Endothelial cell (in vitro differentiated cells): ENCODE measurements at places on chromosomes 6 and 20.

GRCh38 chr6:46583081-46583480, 69.5 kb downstream of the CYP39A1 start:
- no peak for DNase-seq

- DNase-seq: no peak
Measured at GRCh38 chr6:129104131-129104530, 221.2 kb downstream of the LAMA2 start.

DNA sequence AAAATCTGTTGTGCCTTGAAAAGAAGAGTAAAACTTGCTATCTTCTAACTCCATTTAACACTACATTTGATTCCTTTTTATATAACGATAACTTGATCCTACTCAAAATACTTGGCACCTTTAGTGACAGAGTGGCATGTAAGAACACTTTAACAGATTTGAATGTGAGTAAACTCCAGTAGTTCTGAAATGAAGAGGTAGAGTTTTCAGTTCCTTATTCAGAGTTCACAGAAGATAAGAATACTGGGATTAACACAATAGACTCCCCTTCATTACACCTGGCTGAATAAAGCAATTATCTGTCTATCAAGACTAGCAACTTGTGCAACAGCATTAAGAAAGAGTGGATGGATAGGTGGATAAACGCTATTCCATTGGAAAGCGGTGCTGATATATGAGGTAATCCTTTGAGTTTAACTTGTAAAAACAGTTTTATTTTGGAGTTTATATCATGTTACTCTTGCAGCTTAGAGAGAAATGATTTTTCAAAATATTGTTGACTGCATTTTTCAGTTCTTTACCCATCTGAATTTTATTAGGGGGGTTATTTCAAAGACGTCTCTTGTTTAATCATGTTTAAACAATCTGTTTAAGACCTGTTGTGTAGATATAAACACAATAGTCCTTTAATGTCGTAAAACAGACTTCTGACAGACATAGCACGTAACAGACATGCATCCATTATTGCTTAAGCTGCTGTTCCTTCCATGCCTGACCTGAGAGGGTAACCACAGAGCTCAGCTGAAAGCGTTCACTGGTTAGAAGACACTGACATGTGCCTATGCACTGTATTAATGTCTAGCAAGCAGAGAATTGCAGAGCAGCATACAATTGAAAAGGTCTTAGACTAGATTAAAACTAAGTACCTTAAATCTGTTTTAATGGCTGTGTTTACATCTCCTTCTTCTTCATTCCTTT, 102.4 kb upstream of the SUPT3H start:
- DNase-seq: no peak

GRCh38 chr6:167745670-167746389, 80.9 kb upstream of the AFDN start:
- DNase-seq: no peak

GRCh38 chr6:159440349-159440748, 252.7 kb downstream of the SOD2 start:
- DNase-seq: no peak

- peak; percentile 61 for DNase-seq
Measured at GRCh38 chr6:96015518-96016333, at the start of gene FUT9. FUT9 (plus strand) TSS chr6:96015974; CDS start chr6:96203156, 187,182 bp downstream.

GRCh38 chr20:51412333-51412871, 130.1 kb downstream of the NFATC2 start:
- DNase-seq: no peak

DNA sequence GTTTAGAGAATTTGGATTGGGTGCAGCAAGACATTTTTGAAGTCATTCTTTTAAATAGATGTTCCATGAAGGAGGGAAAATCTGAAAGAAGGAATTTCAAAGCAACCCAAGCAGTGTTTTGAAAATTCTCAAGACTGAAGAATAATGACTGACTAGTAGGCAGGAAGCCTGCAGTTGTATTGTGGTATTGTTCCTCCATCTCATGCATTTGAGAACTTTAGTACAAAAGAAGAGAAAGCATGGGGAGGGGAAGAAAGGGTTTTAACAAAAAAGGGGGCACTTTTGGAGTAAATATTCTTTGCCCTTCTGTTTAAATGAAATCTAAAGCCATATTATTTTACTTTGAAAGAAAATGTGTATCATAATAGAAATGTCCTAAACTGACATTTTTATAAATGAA, 6.6 kb downstream of the NCOA3 start:
- DNase-seq: no peak

GRCh38 chr20:1119128-1119505, 715 bp downstream of the PSMF1 start:
- DNase-seq: no peak

GRCh38 chr6:13586603-13587542, 12.5 kb downstream of the SIRT5 start:
- DNase-seq: no peak

DNA sequence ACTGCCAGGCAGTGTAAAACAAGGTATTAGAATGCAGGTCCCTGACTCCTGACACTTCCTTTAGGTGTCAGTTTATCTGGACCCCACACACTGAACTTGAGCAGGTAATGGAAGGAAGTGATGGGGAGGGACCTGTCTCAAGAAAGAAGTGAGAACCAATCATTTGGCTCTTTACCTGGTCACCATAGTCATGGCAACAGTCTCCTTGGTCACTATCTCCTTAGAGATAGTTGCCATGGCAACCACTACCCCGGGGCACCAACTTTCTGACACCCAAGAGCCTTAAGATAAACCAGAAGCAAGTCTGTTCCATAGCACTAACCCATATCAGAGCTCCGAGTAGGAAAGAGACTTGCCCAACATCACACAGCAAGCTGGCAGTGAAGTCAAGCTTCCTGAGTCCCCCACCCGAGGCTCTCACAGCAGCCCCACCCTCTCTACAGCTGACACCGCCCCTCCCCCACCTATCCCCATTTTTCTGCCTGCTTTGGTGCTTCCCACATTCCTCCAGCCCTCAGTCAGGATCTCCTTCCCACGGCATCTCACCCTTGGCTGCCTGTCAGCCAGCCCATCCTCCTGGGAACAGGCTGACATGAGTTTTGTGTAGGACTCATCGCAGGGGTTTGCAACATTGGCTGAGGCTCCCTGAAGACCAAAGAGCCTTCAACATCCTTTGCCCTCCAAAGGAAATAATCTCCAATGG, 16.3 kb upstream of the HM13 start:
- DNase-seq: no peak

DNA sequence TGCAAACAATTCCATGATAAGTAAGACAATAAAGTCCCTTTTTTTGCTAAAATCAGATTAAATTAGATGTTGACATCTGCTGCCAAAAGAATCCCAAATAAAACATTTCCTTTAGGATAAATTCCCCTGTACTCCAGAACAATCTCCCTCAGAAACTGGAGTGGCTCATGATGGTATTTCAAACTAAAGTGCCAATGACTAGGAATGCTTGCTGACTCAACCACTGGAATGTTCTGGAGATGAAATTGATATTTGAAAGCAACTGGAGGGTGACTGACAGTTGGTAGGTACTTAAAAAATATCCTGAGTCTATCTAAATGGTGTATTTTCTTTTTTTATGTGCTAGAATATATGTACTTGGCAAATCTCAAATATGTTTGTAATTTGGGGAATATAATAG, 350.1 kb upstream of the TSHZ2 start:
- no peak for DNase-seq

DNA sequence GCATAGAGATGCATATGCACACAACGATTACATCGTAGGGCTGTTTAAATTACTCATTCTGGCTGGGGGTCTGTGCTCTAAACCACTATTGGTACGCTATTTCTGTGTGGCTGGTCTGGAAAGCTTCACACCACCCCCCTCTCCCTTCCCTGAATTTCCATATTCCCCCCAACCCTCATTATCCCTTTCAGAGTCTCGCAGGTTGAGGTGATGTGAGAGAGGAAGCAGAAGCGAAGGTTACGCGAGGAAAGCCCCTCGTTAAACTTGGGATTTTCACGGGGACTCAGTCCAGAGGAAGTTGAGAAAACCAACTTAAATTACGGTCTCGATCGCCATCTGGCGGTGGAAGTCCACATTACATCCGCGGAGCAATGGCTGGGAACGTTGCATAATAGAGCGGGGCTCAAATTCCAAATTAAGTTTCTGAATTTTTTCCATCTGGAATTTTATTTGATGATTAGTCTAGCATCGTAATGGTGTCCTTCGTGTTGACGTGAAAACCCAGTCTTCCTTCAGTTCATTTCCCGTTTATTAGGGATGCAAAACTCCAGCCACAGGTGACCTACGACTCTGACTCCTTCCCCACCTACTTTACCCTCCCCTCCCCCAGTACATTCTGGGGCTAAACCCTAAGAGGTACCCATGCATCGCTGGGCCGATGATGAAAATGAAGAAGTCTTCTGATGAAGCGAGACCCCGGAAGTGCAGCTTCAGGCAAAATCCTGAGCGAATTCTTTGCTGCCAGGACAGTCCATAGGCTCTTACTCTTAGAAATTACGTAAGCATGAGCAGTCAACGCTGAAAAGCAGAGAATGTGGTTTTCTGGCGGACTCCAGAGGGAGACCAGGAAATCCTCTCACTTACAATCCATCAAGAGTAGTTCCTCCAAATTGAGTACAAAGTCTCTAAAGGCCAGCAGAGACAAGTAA, 19.7 kb downstream of the HLA-DOB start:
- DNase-seq: peak; percentile 73

- DNase-seq: no peak
Measured at GRCh38 chr6:165939601-165940290, 227.9 kb downstream of the TBXT start.
